ENCODE measurements at places on chromosomes 2 and 18.

- no peak for DNase-seq
Measured at GRCh38 chr2:10584843-10585475, 104.8 kb downstream of the NOL10 start.

- DNase-seq = no peak
Measured at GRCh38 chr2:165185633-165186032, 18.2 kb downstream of the SCN3A start.

DNA sequence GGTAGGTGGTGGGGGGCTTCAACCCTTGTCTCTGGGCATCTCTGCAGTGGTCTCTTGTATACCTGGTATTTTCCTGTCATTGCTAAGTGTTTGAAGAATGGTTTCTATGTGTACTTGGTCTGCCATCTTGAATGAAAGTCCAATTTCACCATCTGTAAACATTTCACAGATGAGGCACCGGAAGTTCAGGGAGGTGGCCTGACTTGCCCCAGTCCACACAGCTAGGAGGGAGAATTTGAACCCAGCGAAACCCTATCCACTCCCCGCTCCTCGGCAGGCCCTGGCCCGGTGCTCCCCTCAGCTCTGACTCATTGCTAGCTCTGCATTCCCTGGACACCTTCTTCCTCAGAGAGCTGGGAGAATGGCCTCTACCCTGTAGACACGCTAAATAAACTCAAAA, 30.5 kb downstream of the ZAP70 start:
- DNase-seq = no peak

DNA sequence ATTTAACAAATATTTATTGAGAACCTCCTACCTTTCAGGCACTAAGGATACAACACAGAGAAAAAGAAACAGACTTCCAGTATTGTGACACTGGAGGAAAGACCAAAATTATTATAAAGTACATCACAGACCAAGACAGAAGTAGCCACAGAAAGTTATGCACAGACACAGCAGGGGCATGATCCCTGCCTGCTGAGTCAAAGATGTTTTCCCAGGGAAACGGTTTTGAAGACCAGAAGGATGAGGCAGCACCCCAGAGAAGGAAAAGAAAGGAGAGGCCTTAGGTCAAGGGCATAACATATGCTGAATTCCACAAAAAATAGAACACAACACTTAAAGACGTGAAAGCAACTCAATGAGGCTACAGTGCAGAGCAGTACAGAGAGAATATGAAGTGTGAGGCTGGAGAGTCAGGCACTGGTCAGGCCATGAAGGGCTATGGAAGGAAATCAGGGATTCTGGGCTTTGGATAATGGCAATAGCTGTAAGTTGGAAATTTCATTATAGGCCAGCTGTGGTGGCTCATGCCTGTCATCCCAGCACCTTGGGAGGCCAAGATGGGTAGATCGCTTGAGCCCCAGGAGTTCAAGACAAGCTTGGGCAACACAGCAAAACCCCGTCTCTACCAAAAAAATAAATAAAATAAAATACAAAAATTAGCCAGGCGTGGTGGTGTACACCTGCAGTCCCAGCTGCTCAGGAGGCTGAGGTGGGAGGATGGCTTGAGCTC, 8.2 kb downstream of the ADAM17 start:
- DNase-seq = no peak

GRCh38 chr2:85631316-85631715, 15.3 kb downstream of the USP39 start:
- no peak for DNase-seq

GRCh38 chr18:11219571-11219970, 70.2 kb upstream of the PIEZO2 start:
- no peak for DNase-seq

DNA sequence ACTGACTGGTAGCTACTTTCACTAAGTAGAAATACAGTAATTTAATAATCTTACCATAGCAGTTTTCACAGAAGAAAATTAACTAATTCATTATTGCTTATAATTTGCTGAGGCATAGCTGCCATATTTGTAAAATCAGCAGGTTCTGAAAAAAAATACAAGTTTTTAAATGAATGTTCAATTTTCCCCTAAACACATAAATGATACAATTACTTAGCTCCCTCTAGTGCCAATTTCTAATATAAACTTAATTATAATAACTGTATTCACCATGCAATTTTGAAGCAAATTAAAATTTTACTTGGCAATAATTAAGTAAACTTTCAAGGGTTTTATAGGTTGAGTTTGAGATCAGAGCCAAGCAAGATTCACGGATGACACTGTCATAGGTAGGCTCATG, 1321.6 kb upstream of the ACVR2A start:
- no peak for DNase-seq

GRCh38 chr2:195756218-195756942, 99.4 kb downstream of the SLC39A10 start:
- DNase-seq = no peak

DNA sequence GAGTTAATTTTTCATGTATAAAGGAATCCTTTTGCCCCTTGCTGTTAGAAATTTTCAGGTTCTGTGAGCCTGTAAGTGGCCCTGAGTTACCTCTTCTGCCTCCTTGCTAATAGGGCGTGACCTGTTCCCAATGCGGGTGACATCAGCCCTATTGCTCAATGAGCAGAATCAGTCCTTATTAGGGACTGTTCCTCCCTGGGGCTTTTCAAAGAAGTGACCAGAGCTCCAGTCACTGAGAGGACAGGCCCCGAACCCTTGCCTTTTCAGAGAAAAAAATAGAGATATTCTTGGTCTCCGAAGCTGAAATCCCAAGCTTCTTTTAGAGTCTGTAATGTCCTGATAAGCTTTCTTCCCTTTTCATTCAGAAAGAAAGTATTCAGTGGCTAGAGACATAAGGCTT, 8.2 kb upstream of the APOB start:
- no peak for DNase-seq

GRCh38 chr2:71226096-71226964, 573 bp downstream of the PAIP2B start:
- DNase-seq = peak; percentile 13

DNA sequence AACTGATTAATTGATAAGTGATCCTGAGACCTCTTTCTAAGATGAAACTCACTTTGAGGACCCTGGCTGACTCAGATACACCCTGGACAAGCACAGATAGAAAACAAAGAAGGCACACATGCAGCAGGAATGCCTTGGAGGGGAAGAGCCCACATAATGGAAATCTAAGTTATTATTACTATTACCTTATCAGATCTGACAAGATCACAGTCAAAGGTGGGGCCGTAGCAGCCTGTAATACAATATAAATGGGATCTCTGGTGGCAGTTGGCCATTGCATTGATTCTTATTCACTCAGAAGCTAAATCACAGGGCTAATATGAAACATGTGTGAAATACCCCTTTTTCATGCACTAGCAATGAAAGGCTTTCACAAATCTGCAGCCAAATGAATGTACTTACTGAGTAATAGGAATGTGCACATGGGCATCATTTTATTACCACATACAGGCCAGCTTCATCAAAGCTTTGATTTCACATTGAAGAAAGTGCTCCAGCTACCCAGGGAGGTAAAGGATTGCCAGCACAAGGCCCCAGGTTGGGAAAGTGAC, 84.0 kb downstream of the ZBTB7C start:
- no peak for DNase-seq

GRCh38 chr2:25566694-25567093, 106.7 kb downstream of the DTNB start:
- no peak for DNase-seq

DNA sequence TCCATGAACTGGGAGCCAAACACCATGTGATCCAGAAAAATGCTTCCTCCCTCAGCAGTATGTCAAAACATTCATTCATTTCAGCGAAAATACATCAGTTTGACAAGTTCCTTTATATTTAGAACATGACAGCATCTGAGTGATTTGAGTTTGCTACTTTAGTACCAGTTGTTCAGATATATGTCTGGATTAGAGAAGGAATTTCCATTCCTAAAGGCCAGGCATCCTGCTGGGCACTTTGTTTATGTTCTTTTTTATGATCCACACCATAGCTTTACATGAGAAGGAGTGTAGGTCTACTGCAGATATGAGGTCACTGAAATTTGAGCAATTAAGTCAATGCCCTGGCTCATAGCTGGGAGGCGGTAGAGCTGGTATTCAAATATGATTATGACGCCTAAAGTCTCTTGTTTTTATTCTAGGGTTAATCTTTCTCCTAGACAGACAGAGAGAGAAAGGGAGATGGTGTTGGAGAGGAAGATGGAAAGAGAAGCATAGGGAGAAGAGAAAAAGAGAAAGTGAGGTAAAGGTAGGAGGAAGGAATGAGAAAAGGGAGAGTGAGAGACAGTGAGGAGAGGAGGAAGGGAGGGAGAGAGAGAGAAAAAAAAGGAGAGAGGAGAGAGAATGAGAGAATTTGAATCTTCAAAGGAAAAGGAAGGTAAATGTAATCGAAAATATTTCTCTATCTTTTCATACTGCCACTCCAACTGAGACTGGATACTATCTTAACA, 839.5 kb upstream of the FANCL start:
- no peak for DNase-seq

- no peak for DNase-seq
Measured at GRCh38 chr2:176114120-176114929, 2.3 kb upstream of the HOXD10 start.

DNA sequence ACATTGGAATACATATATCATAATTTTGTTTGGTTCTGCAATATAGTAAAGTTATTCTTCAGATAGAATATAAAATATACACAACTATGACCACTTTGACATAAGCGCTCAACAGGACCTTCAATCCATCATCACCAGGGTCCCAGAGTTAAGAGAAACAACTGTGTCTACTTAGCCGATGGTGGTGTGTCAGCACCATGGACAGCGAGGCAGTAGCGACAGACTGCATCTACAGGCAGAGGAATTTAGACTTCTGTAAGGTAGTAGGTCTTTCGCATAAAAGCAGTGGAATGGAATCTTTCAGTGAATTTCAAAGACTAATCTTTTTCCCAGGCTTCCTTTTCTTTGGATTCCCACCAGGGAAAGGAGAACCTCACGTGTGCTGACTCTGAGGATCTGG, 20.5 kb upstream of the LRPPRC start:
- peak; percentile 53 for DNase-seq

- DNase-seq = peak; percentile 47
Measured at GRCh38 chr2:221500501-221501209, 71.4 kb downstream of the EPHA4 start.

DNA sequence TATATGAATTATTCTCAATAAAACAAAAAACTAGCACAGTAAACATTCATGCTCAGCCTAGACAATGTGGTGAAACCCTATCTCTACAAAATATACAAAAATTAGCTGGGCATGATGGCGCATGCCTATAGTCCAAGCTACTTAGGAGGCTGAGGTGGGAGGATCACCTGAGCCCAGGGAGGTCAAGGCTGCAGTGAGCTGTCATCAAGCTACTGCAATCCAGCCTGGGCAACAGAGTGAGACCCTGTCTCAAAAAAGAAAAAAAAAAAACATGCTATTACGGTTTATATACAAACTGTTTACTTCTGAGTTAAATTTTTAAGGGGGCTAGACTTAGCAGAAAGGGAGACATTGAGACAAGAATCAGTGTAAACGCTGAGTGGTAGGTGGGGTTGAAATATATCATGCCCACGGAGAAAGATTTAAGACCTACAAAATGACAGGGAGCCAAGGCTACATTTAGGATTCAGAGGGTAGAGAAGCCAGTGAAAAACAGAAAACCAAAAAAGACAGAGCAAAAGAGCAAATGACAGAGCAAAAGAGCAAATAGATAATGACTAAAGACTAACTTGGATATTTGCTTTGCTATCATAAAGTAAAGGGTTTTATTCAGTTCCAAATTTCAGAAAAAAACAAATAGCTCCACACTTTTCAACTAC, 7.5 kb downstream of the TTC32 start:
- DNase-seq = no peak

DNA sequence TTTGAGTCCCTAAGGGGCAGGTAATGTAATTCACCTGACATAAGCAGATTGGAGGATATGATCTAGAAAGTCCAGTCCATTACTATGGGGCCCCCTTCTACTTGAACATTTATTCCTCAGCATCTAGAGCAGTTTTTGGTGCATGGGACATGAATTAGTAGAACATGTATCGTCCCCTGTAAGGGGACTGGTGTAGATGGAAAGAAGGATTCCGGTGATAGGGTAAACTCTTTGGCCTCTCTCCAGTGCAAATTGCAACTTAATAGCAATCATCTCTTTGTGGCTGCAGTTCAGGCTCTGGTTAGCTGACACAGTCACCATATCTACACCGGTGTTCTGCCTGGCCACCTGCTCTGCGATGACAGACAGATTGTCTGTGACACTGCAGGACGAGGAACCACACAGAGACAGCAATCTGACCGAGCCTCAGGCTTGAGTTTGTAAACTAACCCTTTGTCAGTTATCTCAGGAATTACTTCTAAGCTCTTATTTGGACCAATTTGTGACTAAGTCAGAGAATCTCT, 6.4 kb upstream of the SLC8A1 start:
- no peak for DNase-seq

GRCh38 chr18:56412951-56413350, 225.4 kb downstream of the TXNL1 start:
- no peak for DNase-seq

- DNase-seq = no peak
Measured at GRCh38 chr2:59339121-59339836, 1098.2 kb upstream of the FANCL start.

All from thymus (tissue), 14 donors.